ENCODE measurements at places on chromosomes 7 and 10.

- DNase-seq = no peak
Observed at GRCh38 chr7:84612981-84613681, 418.5 kb upstream of the SEMA3A start.

DNA sequence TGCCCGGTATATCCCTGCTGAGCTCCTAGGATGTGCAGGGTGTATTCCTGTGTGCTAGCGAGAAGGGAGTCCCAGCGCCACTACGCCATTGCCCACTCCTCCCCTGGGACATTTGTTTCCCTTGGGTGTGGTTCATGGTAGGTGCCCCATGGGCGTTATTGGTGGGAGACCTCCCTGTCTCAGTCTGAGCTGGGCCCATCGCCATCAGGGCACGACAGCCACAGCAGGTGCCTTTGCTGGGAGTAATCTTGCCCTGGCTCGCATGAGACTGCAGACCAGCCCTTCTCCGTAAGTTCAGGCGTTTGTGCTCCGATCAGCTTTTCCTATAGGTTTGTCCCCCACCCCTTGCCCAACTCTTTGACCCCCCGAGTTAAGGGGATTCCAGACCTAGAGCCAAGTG is 137.3 kb upstream of the SH2B2 start:
- no peak for DNase-seq

- DNase-seq = no peak
Observed at GRCh38 chr7:91912494-91912893, 28.2 kb upstream of the AKAP9 start.

DNA sequence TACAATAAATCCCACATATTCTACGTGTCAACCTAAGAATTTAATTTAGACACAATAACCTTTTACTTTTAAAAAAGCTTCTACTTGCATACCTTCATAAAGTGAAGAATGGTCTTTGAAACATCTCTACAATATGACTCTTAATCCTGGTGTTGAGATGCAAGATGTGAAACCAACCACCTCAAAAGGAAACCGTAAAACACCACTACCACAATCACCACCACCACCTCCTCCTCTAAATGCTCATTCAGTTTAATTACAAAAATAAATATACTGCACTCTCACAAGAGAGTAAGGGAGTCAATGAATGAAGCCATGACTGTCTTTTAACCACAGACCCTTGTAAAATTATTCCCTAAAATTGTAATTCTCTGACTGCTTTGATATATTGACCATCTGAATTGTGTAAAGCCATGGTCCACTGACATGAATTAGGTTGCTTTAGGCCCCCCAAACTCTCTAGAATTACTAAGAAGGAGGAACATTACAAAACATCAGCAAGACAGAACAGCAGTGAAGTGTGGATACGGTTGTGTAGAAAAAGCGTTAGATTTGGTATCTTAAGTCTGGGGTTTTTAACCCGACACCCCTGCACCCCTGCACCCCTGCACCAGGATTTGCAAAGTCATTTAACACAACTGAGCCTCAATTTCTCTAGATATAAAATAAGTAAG is 171.4 kb downstream of the SFMBT2 start:
- DNase-seq = peak; percentile 59

DNA sequence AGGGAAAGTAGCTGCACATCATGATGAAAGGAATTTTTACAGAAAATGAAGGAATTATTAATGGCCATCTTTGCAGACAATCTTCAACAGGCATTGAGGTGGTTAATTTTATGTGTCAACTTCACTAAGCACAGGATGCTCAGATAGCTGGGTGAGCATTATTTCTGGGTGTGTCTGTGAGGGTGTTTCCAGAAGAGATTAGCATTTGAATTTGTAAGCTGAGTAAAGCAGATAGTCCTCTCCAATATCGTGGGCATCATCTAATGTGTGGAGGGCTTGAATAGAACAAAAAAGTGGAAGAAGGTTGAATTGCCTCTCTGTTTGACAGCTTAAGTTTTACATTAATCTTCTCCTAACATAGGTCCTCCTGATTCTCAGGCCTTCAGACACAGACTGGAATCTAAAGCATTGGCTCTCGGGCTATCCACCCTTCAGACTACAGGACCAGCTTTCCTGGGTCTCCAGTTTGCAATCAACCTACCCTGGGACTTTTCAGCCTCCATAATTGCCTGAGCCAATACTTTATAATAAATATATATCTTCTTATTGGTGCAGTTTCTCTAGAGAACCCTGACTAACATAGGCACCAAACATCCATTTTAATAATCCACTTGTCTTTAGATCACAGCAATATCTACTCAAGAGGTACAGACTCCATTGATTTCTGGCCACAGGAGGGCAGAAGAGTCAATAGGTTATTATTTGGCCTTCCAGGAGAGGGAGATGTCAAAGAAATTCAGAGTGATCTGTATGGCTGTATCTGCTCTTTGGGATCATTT is 10.5 kb upstream of the CRPPA start:
- DNase-seq = peak; percentile 46

GRCh38 chr10:127874671-127875448 is 17.9 kb downstream of the CLRN3 start:
- no peak for DNase-seq

- no peak for DNase-seq
Observed at GRCh38 chr10:95531058-95531809, 29.9 kb downstream of the SORBS1 start.

GRCh38 chr7:81973117-81973516 is 203.3 kb upstream of the HGF start:
- DNase-seq = no peak

DNA sequence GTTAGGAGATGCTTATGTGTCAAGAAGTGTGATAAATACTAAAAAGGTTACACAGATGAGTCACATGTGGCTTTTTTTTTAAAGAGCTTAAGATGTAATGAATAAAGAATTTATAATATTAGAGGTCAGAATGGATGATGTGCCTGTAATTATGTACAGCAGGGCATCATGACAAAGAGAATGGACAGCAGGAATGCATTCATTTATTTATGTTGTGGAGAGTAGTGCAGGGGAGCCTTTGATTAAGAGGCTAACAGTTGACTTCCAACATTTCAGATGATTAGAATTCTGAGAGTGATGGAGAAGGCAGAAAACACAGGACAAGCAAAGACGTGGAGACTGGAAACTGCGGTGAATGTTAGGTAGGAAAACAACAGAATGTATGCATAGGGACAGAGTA is 691.4 kb upstream of the POM121L12 start:
- DNase-seq = no peak

GRCh38 chr10:22750131-22750530 is 35.8 kb upstream of the PIP4K2A start:
- no peak for DNase-seq

DNA sequence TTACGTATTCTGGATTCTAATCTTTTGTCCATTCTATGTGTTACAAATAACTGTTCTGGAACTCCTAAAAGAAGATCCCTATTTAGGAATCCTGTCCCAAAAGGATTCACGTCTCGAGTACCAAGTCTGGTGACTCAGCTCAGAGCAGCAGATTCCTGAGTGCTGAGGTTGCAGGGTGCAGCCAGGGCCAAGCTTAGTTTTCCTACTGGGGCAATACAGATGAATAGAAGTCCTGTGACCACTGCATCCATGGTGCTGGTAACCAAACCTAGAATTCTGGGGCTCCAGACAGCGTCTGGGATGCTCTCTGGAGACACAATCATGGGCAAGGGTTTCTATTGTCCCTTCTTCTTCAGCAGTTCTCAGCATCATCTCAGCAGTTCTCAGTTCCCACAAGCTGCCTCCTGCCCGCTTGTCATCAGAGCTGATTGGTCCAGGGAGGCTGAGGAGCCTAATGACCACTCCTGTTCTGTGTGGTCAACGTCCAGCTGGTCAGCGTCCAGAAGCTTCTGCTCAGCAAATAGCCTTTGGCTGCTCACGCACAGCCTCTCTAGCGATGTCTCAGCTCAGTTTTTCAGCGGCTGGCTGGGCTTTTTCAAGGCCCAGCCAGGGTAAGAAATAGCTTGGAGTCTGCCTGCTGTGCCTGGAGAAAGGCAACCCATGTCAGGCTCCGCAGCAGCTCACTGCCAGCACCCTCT is 50.4 kb upstream of the C7orf33 start:
- DNase-seq = no peak

DNA sequence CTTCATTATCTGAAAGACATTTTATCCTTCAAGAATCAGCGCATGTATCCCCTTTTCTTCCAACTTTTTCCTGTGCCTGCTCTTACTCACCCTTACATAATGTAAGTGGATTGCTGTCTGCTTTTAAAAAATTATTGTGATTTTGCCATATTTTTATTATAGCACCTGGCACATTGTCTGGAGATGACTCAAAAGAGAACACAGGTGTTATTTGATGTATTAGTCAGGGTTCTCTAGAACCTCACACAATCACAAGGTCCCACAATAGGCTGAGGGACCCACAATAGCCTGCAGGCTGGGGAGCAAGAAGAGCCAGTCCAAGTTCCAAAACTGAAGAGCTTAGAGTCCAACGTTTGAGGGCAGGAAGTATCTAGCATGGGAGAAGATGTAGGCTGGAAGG is 390.0 kb downstream of the EXOC4 start:
- no peak for DNase-seq

DNA sequence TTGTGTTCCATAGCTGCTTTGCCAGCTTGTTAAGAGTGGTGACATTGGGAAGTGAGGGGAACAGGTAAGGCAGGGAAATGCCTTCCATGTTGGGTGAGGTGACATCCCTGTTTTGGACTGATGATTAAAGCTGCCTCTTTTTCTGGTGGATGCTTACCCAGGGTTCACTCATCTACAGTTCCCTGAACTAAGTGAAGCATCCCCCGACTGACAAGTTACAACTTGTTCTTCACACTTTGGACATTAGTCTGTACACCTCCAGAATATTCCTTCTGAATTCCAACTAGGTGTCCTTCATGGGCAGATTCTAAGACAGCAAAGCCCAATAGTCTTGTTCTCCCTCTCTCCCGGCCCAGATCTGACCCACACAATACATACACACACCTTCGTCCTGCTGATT is 63.4 kb downstream of the HDAC9 start:
- DNase-seq = no peak

- DNase-seq = no peak
Observed at GRCh38 chr7:77439572-77439971, 23.4 kb upstream of the GSAP start.

- no peak for DNase-seq
Observed at GRCh38 chr7:49597805-49598204, 175.6 kb upstream of the VWC2 start.

DNA sequence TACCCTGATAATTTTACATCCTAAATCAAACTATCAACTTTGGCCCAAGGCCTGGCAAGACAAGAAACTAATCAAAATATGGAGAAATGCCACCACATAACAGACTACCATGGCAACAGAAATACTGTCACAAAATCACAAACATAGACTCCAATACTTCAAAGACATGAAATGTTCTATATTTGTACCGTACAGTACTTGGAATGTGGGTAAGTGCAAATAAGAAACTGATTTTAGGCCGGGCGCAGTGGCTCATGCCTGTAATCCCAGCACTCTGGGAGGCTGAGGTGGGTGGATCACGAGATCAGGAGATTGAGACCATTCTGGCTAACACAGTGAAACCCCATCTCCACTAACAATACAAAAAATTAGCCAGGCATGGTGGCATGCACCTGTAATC is 9.2 kb downstream of the TNPO3 start:
- DNase-seq = no peak

GRCh38 chr10:71835671-71836595 is 15.1 kb downstream of the PSAP start:
- DNase-seq = no peak

GRCh38 chr7:48708122-48708521 is 216.2 kb upstream of the CDC14C start:
- DNase-seq = no peak

GRCh38 chr7:131015657-131015958 is 281.6 kb upstream of the KLF14 start:
- DNase-seq = no peak

- no peak for DNase-seq
Observed at GRCh38 chr7:25025218-25025671, 45.3 kb upstream of the OSBPL3 start.

DNA sequence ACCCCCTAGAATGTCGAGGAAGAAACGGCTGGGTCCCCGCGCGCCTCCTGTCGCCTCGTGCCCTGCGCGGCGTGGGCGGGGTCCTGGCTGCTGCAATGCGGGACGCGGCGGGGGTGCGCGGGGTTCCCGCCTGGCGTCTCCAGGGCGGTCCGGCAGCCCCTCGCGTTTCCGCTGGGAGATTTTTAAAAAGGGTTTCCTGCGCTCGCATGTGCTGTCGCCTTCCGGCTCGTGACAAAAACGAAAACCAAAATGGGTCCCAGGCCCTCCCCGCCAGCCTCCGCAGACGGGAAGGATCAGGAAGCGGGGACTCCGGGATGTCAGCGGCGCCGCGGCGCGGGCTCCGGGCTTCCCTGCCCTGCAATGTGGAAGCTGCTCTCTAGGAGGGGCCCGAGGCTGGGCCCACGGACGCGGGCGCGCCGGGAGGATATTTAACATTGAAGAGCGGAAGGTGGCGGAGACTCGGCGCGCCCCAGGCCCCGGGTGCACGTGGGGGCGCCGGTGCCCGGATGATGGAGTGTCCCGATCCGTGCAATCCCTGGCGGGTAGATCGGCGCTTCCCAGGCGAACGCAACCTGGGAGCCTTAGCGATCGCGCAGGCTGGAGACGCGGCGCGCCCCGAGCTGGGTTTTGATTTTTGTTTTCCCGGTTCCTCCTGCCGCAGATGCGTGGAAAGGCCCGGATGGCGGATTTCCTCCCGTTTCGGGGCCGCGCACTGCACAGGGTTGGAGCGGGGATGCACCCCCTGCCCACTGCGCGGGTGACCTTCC is 1.0 kb downstream of the PFKP start:
- peak; percentile 70 for DNase-seq

DNA sequence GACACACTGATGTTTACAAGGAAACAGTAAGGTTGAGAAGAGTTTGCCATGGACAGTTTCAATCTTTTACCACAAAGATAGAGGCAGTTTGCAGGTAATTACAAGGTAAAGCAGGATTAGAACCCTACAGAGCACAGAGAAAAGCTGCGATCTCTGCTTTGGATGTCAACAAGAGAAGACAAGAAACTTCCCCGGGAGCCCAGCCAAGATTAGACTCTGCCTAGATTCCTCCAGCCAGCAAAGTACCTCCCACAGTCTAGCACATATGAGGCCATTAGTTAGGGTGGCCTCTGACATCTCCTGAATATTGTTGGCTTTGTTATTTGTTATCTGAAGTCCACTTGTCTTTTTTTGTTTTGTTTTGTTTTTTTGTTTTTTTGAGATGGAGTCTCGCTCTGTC is 178.1 kb downstream of the CALN1 start:
- no peak for DNase-seq

DNA sequence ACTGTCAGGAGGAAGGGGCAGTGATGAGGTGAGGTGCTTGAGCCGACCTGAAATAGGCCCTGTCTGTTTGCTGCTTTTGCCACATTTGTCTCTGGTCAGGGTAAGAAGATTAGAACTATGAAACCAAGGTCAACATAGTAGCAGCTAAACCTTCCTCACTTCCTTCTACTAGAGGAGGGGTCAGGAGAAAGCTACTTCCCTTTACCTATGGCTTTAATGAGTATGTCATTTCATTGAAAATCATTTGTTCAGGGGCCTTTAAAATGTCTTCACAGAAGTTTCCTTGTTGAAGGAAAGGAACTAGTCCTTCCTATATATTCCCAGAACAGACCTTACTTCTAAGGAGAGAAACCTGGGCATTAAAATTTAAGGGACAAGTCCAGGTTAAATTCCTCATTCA is 19.0 kb downstream of the HYAL4 start:
- no peak for DNase-seq
